ENCODE measurements at places on chromosomes 7 and 10. TPM values are rescaled to one million over a fixed set of nuclear protein-coding genes. Genes with fewer than 3 reads are reported as not detected.

DNA sequence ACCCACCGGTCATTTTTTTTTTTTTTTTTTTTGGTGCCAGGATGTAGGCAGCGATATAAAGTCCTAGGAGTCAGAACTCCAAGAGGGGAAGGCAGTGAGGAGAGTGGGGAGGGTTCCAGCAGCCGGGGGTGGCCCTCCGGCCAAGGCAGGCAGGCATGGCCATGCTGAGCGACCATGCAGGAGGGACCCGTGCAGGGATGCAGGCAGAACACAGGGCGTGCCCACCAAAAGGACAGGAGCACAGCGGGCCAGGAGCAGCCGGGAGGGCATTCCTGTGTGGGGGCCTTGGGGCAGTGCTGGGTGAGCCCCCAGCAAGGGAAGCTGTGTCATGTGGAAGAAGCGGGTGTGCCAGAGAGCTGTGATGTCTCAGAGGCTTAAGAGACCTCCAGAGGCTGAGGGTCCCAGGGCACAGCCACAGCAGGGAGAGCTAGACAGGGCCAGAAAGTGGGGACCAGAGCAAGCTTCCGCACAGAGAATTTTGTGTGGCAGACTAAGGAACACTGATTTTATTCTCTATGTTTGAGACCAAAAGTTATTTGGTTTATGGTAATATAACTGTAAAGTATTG is 5.7 kb downstream of the ZFAND2A start:
- H3K4me1 ChIP-seq: peaks cover 25% of the 10 kb centered on the region
- H3K27me3 ChIP-seq: no peaks in the 10 kb centered on the region
- no peak for DNase-seq
- H3K4me3 ChIP-seq: no peak overlapping the region

GRCh38 chr7:73966941-73967831 is 60.8 kb upstream of the ELN start:
- peaks cover 10% of the 10 kb centered on the region for H3K36me3 ChIP-seq
- no peak overlapping the region for H3K4me3 ChIP-seq
- DNase-seq: no peak
- H3K4me1 ChIP-seq: peaks cover 7% of the 10 kb centered on the region
- no peaks in the 10 kb centered on the region for H3K27me3 ChIP-seq

- H3K4me1 ChIP-seq: peaks cover 12% of the 10 kb centered on the region
- H3K4me3 ChIP-seq: no peak overlapping the region
- no peaks in the 10 kb centered on the region for H3K27me3 ChIP-seq
- H3K36me3 ChIP-seq: no peaks in the 10 kb centered on the region
These were observed 25.9 kb upstream of the PTPRN2 start for GRCh38 chr7:158613481-158613880.

DNA sequence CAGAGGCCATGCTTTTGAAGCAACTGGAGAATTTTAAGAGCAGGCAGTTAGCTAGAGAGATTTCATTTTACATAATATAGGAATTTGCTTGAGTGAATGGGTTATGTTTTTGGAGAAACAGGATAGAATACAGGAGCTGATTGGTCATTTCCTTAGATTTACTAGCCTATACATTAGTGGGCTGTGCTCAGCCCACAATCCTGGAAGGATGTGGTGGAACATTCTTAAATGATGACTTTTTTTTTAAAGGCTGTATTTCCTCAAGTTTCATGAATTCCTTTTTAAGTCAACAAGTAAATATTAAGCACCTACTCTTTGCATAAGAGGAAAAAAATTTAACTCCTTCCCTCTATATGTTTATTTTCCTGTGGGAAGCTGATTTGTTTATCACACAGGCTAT is 314.4 kb upstream of the BMPER start:
- no peaks in the 10 kb centered on the region for H3K27me3 ChIP-seq
- H3K36me3 ChIP-seq: no peaks in the 10 kb centered on the region
- H3K4me1 ChIP-seq: peaks cover 3% of the 10 kb centered on the region
- H3K4me3 ChIP-seq: no peak overlapping the region
- no peak for DNase-seq

GRCh38 chr7:14332155-14332554 is 342.7 kb upstream of the ETV1 start:
- H3K36me3 ChIP-seq: no peaks in the 10 kb centered on the region
- no peak overlapping the region for H3K27ac ChIP-seq
- H3K4me3 ChIP-seq: no peak overlapping the region
- no peak for DNase-seq
- no peaks in the 10 kb centered on the region for H3K27me3 ChIP-seq

AZGP1 gene
- total RNA-seq: not detected

DNA sequence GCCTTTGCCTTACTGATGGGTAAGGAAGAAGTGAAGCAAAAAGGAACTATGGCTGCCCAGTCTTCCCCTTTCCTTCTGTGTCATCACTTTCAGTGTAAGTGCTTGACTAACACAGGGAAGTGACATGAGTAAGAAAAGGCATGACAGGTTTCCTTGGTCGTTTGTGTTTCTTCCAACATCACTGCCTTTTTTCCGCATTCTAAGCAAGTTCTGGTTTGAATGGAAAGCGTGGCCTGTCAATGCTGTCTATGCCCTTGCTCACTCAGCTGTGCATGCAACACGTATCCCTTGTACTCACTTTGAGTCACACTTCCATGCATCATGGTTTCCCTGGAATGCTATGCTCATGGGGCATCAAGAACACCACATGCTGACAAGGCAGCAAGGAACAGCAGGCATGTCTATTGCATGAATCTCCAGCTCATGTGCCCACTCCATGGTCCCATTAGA is 111.8 kb downstream of the OAT start:
- H3K27me3 ChIP-seq: peaks cover 6% of the 10 kb centered on the region
- H3K4me3 ChIP-seq: no peak overlapping the region
- peaks cover 4% of the 10 kb centered on the region for H3K36me3 ChIP-seq
- no peaks in the 10 kb centered on the region for H3K4me1 ChIP-seq
- no peak for DNase-seq
- no peak overlapping the region for H3K27ac ChIP-seq

GRCh38 chr7:30172451-30172850 is 37.7 kb downstream of the MTURN start:
- peaks cover 63% of the 10 kb centered on the region for H3K4me1 ChIP-seq
- no peak for DNase-seq
- no peak overlapping the region for H3K4me3 ChIP-seq
- no peaks in the 10 kb centered on the region for H3K27me3 ChIP-seq

ASZ1 gene
- not detected for total RNA-seq

CPA2 gene
- total RNA-seq: not detected

- no peak overlapping the region for H3K4me3 ChIP-seq
- no peak overlapping the region for H3K27ac ChIP-seq
These were observed 54.7 kb downstream of the PWWP2B start for GRCh38 chr10:132451506-132452215.

GRCh38 chr7:12722136-12722535 is 34.7 kb downstream of the ARL4A start:
- no peak overlapping the region for H3K27ac ChIP-seq
- H3K36me3 ChIP-seq: no peaks in the 10 kb centered on the region
- no peak overlapping the region for H3K4me3 ChIP-seq
- peaks cover 38% of the 10 kb centered on the region for H3K4me1 ChIP-seq
- DNase-seq: no peak
- H3K27me3 ChIP-seq: no peaks in the 10 kb centered on the region

ZNF804B gene
- not detected for total RNA-seq

CRPPA gene
- 5.2 TPM for total RNA-seq

GRCh38 chr7:159078911-159079270 is 65.8 kb downstream of the VIPR2 start:
- no peak overlapping the region for H3K4me3 ChIP-seq
- H3K36me3 ChIP-seq: no peaks in the 10 kb centered on the region
- no peak for DNase-seq

- no peak for DNase-seq
- H3K36me3 ChIP-seq: peaks cover 2% of the 10 kb centered on the region
- H3K27ac ChIP-seq: no peak overlapping the region
These were observed 31.6 kb downstream of the GSDME start for GRCh38 chr7:24725554-24726241.

- H3K4me1 ChIP-seq: peaks cover 11% of the 10 kb centered on the region
- H3K4me3 ChIP-seq: peak overlapping the region; percentile 82
- H3K36me3 ChIP-seq: peaks cover 18% of the 10 kb centered on the region
- peak overlapping the region; percentile 85 for H3K27ac ChIP-seq
- no peak for DNase-seq
These were observed 1.1 kb upstream of the SFXN4 start for GRCh38 chr10:119166564-119166963.

ABCC2 gene
- 0.69 TPM for total RNA-seq

RGS10 gene
- 19.0 TPM for total RNA-seq

SYT15 gene
- total RNA-seq: 14.5 TPM

Measured in chondrocyte (in vitro differentiated cells).